ENCODE measurements at places on chromosomes 4 and X.

GRCh38 chrX:79035421-79035820 is 90.2 kb downstream of the P2RY10 start:
- no peak for DNase-seq

GRCh38 chrX:48720577-48721250 is 24.2 kb downstream of the SUV39H1 start:
- no peak for DNase-seq

DNA sequence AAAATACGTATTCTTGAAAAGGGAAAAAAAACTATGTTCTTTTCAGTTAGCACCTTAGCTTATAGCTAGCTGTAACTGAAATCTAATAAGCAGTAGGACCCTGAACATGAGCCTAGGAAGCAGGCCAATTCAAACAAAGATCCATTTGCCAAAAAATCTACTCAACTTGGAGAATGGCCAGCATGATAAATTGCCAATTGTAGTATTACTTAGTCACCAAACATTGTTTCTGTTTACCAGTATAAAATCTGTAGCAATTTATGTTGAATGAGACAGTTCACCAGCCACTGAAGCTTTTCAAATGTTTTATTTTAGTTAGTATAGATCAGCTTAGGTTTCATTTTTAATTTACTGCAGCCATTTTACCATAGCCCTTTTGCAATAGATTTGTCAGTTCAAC is 323.6 kb upstream of the DIPK2B start:
- no peak for DNase-seq

DNA sequence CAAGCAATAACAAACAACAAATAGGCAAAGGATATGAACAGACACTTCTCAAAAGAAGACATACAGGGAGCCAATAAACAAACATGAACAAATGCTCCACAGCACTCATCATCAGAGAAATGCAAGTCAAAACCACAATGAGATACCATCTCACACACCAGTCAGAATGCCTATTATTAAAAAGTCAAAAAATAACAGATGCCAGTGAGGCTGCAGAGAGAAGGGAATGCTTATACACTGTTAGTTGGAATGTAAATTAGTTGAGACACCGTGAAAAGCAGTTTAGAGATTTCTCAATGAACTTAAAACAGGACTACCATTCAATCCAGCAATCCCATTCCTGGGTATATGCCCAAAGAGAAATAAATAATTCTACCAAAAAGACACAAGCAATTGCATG is 129.8 kb upstream of the MAGEB2 start:
- DNase-seq, result no peak

DNA sequence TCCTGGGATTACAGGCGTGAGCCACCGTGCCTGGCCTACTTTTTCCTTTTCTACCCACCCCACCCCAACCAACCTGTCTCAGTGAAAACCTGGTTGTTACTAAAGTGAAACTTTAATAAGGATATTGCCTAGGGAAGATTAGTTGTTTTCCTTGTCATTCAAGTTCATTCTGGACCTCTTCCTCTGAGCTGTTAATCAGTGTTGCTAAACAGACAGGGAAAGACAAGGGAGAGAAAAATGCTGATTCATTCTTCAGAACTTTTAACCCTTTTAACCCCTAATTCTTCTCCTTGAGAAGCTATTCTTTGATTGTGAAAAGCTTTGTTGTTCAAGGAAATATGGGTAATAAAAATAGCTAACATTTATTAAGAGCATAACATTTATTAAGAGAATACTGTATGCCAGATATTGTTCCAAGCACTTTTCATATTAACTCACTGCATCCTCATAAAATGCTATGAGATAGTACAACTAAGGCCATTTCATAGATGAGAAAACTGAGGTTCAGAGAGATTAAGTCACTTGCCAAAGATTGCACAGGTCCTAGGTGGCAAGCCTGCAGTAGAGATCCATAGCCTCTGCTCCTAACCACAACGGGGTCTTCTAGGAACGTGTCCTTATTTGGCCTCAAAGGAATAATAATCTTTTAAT is 34.8 kb downstream of the OSTC start:
- no peak for DNase-seq

DNA sequence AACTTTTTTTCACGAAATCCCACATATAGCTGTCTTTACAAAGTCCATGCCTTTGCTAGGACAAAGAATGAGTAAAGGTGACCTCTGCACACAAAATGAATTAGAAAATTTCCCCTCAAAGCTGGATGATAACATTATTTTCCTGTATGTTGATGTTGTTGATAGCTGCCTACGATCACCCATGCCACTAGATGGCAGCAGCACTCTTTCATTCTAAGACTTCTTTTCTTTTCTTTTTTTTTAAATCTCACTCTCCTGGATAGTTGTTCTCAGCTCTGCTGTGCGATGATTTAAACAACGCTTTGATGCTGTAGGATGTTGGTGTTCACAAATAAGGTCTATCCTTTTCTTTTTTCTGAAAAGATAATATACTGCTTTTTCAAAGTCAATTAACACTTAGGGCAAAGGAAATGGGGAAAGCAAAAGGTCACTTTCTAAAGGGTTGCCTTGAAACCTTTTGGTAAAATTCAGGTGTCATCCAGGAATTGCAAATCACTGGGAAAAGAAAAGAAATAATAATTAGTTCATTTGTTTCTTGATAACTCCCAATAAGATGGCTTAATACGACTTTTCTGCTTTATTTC is 266.8 kb downstream of the C4orf33 start:
- DNase-seq, result peak; percentile 12

All from activated T-cell treated with anti-CD3 and anti-CD28 coated beads, Interleukin-2, amount 50 U/mL, for 4 hours (primary cell).